Sigmoid colon (tissue), 7 donors: ENCODE measurements at places on chromosomes 7 and 10. TPM values are rescaled to one million over a fixed set of nuclear protein-coding genes. Genes with fewer than 3 reads are reported as not detected.
A peak's percentile ranks its signal among the peaks of the same experiment; 100 is the strongest.

The IFIT3 gene
- total RNA-seq = 11.6 TPM

The ZNF365 gene
- total RNA-seq = not detected

The CCDC3 gene
- 3.1 TPM for total RNA-seq

- no peak for DNase-seq
Measured at GRCh38 chr7:98075801-98076200, 30.9 kb upstream of the LMTK2 start.

DNA sequence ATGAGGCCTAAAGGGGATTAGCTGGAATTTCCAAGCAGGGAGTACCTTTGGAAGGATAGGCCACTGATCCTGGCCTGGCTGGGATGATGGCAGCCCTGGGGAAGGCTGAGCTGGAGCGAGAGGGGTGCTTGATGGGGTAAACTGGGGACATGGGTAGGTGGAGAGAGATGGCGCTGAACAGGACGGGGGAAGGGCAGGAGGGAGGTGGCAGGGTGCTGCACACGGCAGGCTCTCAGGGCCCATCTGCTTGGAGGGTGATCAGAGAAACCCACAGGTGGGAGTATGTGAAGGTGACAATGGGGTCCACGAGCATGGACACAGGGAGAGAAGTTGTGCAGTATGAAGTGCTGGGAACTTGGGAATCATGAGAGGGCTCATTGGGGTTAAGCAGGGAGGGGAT lies 10.3 kb downstream of the MAT1A start:
- no peak for DNase-seq

GRCh38 chr10:44510379-44511115 lies 125.7 kb upstream of the CXCL12 start:
- DNase-seq = no peak

DNA sequence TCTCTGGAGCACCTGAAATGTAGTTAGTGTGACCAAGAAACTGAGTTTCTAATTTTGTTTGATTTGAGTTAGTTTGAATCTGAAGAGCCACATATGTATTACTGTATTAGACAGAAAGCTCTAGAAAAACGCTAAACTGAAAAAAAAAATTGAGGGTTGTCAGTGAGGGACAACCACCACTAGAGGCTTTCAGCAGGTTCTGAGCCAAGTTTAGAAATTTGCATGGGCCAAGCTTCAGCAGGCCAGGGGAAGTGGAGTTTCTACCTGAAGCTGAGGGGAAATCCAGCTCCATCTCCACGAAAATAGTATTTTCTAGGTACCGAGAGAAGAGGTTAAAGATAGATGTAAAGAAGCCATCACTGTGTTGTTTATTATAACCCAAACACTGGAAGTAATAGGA lies 77.9 kb upstream of the PLXNA4 start:
- no peak for DNase-seq

DNA sequence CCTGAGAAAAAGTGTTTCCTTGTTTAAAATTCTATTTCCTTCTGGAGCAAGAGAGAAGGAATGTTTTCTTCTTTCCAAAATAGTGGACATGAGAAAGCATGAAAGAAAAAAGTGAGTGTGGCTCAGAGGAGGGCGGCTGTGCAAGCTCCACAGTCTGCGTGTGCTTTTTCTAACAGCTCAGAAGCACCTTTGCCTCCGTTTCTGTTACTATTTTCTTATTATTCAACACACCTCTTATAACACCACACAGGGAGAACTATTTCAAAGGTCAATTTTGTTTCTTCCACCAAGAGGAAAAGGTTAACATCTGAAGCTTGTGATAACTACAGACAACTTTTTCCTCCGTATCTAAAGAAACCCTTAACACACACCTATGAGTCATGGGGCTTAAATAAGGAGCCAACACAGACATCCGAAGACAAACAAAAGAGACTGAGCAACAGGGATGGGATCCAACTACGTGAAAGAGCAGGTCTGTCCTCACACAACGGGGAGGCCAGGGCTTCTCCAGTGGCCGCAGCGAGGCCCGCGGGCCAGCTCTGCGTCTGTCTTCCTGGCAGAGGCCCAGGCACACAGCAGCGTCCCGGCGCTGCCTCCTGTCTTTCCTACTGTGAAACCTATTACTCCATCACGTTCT lies 36.2 kb upstream of the NCAPG2 start:
- peak; percentile 89 for DNase-seq

DNA sequence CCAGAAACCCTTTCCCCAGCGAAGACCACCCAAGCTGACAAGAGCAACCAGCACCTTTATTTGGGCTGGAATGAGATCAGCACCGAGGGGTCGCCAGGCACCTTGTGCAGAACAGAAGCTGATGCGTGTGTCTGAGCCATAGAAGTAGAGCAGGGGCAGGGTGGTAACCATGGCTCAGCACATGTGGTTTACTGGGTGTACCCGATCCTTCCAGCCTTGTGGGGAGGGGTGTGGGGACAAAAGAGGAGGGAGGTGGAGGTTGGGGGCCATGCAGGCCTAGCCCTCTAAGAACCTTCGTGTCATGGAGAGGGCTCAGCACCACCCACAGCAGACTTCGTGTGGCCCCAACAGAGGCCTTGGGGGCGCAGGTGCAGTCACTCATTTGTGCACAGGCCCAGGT lies 84.0 kb upstream of the GTF2I start:
- no peak for DNase-seq

DNA sequence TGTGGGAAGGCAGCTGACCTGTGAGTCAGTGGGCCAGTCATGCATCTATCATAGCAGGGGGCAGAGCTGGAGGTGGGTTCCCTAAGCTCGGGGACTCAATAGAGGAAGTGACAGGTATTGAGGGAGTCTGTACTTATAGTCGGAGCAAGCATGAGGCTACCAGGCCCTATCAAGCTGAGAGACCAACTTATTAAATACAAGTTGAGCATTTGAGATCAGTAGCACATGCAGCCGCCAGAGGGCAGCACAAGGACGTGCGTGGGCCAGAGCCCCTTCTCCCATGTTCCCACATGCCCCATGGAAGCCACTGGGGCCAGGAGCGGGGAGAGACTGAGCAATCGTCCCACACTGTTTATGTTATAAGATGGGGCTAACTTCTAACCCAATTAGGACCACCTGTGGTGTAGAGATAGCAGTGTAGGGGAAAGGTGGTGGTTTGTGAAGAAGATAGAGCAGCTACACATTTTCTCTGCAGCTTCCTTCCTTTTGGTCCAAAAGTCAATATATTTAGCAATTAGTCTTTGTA lies 13.0 kb upstream of the STK31 start:
- DNase-seq = no peak

GRCh38 chr7:78924581-78924980 lies 528.9 kb downstream of the MAGI2 start:
- no peak for DNase-seq

GRCh38 chr10:96618653-96619052 lies 31.8 kb upstream of the TM9SF3 start:
- peak; percentile 75 for DNase-seq
